Stimulated activated CD4-positive, alpha-beta T cell treated with anti-CD3 and anti-CD28 coated beads, Interleukin-12 subunit alpha, Interleukin-12 subunit beta, amount 100 ng/mL, for 4 hours (primary cell): ENCODE measurements at places on chromosomes 5 and 9.

DNA sequence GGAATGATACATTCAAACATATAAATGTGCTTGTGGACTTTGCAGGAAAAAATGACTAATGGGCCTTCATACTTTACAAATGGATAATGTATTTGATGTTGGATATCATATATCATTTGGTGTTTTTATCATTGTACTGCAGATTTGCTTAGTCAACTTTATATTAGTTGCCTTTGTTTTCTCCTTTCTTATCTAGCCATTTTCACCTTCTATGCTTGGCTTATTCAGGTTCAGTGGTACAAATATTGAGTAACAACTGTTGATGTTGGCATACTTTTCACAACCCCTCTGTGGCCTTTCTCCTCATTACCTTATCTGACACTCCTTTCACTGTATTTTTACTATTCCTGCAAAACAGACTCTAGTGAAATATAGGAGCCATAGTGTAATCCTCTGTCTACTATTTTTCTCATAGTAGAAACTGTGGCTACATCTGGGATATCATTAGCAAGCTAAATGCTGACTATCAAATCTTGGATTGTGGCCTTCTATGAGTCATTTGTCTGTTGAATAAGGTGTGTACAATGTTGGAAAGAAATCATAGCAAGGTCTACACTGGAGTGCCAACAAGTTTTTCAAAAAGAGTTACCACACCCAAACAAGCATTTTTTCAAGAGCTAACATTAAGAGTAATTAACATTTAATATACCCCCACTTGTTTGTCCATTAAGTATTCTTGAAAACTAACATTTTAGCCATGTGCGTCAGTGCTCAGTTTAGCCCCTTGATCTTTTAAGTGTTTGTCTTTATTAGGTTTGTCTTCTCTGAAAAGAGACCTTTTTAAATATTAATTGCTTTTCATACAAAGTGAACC is 330.1 kb downstream of the ADGRV1 start:
- no peak for DNase-seq

- no peak for DNase-seq
These were observed 77.1 kb upstream of the SUSD1 start for GRCh38 chr9:112252194-112252593.

GRCh38 chr9:135036861-135037465 is 50.5 kb upstream of the OLFM1 start:
- no peak for DNase-seq

DNA sequence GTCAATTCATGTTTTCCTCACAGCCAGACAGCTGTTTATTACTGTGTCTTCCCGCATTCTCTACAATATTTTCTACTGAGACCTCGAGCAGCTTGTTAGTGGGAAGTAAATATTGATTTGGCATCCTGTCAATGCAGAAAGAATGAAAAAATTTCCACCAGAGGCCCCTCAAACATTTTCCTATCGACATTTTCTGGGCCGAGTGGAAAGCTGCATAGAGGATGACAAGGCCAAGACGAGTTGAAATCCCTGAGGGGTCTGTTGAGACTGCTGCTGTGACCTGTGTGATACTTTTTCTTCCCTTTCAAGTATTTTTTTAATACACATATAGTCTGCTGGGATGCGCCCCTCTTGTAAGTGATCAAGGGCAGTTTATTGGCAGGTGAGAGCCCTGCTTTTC is 91.4 kb upstream of the SH3GL2 start:
- no peak for DNase-seq

GRCh38 chr9:3969590-3970260 is 330.1 kb downstream of the GLIS3 start:
- DNase-seq, result no peak

DNA sequence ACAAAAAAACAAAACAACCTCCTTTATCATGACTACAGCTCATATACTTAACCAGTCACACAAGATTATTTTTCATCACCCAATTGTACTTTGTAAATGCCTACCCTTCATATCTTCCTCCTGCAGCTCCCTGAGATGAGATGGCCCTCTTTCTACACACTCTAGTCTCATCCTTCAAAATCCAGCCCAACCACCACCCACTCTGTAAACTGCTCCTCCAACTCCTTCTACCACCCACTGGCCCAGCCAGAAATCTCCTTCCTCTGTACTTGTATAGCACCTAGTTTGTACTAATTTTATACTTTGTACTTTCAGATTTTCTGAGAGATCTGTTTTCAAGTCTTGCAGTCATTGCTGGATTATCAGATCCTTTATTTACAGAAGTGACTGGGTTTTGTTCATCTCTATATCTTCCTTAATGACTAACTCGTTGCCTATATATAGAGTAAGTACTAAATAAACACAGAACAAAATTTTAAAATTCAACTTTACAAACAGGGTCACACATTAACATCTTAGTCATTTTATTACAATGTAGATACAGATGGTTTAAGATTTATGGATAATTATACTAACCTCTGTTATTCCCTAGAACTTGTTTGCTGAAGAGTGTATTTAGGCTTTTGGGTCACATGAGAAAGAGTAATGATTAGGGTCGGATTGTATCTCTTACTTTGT is 155.7 kb downstream of the NFIB start:
- no peak for DNase-seq

DNA sequence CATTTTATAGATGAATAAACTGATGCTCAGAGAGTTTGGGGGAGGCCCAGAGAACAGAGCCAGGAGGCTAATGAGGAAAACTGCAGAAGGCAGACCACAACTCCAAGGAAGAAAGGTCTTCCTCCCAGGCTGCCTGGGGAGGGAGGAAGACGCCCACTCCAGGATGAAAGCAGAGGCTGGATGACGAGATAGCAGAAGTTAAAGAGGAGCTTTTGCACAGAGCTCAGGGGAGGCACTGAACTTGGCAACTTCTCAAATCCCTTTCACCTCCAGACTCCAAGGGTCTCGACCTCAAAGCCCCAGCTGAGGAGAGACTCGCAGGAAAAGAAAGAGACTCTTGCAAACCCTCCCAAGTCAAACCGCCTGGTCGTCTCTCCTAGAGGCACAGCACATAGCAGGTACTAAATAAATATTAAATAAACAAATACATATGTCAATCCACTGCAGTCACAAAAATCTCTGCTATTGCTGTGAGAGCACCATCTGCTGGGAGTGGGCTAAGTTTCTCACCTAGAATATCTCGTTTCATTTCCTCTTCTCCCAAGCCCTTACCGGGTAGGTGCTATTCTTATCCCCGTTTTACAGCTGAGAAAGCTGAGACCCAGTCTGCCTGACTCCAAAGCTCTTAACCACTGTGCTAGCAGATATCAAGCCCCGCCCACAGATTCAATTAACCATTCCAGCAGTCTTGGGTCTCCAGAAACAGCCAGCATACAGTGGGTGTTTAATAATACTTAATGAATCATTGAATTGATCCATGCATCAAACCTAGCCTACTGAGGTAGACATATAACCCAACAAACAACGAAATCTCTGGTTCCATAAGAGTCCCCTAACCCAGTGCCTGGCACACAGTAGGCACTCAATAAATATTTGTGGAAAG is 97.8 kb upstream of the HAND1 start:
- DNase-seq, result no peak

DNA sequence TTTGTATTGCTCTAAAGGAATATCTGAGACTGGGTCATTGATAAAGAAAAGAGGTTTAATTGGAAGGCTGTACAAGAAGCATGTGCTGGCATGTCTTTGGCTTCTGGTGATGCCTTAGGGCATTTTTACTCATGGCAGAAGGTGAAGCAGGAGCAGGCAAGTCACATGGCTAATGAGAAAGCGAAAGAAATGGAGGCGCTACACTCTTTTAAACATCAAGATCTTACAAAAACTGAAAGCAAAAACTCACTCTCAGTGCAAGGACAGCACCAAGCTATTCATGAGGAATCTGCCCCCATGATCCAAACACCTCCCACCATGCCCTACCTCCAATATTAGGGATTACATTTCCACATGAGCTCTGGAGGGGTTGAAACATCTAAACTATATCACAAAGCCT is 1458.8 kb upstream of the ACO1 start:
- no peak for DNase-seq

GRCh38 chr5:63323926-63324325 is 638.3 kb downstream of the HTR1A start:
- no peak for DNase-seq

DNA sequence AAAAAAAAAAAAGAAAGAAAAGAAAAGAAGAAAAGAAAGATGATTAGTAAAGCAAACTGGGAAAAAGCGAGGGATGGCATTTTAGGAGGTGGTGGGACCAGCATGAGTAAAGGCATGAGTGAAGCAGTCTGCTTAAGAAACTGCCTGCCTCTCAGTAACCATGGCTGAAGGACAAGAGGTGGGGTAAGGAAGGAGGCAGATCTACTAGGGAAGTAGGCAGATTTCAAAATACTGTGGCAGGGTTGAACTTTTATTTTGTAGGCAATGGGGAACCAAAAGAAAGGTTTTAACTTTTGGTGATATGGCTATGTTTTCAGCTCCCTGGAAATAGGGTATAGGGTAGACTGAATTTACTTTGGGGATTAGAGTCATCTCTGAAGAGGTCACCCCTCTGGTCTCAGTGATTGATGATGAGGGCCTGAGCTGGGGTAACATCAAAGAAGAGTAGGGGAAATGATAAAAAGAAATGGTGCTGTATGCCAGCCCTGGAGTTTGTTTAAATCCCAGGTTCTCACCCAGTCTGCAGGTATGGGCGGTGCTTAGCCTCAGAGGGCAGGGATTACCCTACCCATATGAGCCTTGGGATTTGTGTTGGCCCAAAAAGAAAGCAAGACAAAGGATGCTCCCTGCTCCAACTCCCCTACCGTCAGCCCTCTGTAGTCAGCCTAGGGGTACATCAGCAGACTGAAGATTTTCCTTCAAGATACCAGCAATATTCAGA is 316.2 kb downstream of the CWC27 start:
- DNase-seq, result no peak

DNA sequence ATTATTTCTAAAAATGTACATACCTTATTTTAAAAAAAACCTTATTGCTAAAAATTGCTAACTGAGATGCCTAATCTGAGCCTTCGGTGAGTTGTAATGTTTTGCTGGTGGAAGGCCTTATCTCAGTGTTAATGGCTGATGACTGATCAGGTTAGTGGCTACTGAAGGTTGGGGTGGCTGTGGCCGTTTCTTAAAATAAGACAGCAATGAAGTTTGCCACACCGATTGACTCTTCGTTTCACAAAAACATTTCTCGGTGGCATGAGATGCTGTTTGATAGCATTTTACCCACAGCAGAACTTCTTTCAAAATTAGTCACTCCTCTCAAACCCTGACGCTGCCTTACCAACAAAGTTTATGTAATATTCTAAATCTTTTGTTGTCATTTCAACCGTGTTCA is 14.7 kb downstream of the CENPK start:
- no peak for DNase-seq

DNA sequence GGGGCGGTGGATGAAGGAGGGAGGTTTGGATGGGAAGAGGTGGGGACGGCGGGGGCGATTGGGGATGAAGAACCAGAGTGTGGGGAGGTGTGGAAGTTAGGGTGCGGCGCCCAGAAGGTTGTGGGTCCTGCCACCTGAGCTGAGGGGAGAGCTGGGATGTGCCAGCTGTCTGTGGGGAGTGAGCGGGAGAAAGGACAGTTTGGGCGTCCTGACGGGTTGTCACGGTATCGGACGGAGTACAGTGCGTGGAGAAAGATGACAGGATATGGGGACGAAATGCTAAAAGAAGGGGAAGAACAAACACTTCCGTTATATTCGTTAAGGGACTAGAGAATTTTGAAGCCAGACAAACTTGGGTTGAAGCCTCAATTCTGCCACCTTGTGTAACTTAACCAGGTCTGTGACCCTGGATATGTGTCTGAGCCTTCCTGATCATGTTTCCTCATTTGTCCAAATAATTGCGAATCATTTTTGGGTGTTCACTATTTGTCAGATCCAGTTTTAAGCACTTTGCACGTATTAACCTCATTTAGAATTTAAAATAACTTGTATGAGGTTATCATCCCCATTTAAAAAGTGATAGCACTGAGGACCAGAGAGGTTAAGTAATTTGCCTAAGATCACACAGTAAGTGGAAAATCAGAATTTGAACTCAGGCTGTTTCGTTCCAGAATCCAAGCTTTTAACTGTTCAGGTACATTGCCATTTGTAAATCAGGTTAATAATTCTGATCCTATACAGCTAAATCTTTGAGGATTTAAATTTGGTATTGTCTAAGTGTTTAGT is 689 bp downstream of the CNTRL start:
- no peak for DNase-seq

- no peak for DNase-seq
These were observed 4.6 kb upstream of the CTNNA1 start for GRCh38 chr5:138748630-138749081.

- DNase-seq, result no peak
These were observed 6.0 kb upstream of the C1QTNF2 start for GRCh38 chr5:160376416-160376815.
